Activated T-helper 1 cell treated with anti-CD3 and anti-CD28 coated beads, Interleukin-12 subunit alpha, Interleukin-12 subunit beta, Interleukin-2, Interleukin-4 antibody, amounts not matched to agents 30 ng/mL and 10 ng/mL and 1 ng/mL, durations not matched to agents 14 hours and 24 hours and 36 hours (primary cell): ENCODE measurements at places on chromosomes 7 and 10.

DNA sequence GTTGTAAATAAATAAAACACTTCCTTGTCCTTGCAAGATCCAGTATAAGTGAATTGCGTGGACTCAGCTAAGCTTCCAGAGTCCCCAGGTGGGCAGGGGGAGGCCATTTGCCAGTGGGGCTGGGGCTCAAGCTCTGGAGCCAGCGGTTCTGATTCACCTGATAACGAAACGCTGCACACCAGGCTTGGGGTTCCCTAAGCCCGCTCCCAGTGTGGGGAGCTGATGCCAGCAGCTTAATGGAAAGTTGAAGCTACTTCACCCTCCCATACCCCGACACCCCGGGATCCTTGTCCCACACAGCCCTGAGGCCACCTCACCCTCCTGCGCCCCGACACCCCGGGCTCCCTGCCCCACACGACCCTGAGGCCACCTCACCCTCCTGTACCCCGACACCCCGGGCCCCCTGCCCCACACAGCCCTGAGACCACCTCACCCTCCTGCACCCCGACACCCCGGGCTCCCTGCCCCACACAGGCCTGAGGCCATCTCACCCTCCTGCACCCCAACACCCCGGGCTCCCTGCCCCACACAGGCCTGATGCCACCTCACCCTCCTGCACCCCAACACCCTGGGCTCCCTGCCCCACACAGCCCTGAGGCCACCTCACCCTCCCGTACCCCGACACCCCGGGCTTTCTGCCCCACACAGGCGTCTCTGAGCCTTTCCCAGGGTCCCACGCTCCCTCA lies 30.8 kb downstream of the FKBP6 start:
- no peak for DNase-seq

- DNase-seq = no peak
Observed at GRCh38 chr7:1661461-1661860, 8.6 kb upstream of the ELFN1 start.

GRCh38 chr10:43058716-43059335 lies 18.0 kb upstream of the RET start:
- DNase-seq = no peak

- no peak for DNase-seq
Observed at GRCh38 chr10:116972131-116972530, 32.9 kb downstream of the SHTN1 start.

DNA sequence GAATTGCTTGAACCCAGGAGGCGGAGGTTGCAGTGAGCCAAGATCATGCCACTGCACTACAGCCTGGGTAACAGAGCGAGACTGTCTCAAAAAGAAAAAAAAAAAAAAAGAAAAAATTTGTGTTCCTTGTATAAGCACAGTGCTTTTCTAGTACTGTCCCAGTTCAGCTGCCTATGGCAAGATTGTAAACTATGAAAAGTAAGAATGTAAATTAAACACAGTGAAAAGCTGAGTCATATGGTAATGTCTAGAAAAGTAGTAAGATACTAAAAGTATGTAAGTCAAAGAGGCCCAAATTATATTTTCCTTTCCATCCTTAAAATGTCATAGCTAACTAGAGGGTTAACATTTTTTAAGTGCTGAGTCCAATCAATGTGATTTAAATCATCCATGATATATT lies 42.8 kb downstream of the RBM20 start:
- DNase-seq = no peak

DNA sequence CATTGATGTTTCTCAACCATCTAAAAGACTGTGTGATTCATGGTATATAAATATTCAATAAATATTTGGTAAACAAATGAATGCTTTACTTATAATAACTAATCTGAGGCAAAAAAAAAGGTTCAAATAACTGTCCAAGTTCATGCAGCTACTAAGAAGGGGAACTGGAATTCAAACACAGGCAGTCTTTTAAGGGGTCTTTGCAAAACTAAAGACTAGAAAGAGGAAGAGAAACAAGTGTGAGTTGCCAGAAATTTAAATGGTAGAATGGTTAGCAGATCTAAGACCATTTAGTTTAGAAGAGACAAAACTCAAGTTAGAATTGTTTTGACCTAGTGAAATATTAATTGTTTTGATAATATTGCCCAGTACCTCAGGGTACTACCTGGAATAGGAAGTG lies 642.0 kb upstream of the LRRN3 start:
- DNase-seq = no peak

- no peak for DNase-seq
Observed at GRCh38 chr10:28250782-28251181, 52.1 kb downstream of the MPP7 start.

DNA sequence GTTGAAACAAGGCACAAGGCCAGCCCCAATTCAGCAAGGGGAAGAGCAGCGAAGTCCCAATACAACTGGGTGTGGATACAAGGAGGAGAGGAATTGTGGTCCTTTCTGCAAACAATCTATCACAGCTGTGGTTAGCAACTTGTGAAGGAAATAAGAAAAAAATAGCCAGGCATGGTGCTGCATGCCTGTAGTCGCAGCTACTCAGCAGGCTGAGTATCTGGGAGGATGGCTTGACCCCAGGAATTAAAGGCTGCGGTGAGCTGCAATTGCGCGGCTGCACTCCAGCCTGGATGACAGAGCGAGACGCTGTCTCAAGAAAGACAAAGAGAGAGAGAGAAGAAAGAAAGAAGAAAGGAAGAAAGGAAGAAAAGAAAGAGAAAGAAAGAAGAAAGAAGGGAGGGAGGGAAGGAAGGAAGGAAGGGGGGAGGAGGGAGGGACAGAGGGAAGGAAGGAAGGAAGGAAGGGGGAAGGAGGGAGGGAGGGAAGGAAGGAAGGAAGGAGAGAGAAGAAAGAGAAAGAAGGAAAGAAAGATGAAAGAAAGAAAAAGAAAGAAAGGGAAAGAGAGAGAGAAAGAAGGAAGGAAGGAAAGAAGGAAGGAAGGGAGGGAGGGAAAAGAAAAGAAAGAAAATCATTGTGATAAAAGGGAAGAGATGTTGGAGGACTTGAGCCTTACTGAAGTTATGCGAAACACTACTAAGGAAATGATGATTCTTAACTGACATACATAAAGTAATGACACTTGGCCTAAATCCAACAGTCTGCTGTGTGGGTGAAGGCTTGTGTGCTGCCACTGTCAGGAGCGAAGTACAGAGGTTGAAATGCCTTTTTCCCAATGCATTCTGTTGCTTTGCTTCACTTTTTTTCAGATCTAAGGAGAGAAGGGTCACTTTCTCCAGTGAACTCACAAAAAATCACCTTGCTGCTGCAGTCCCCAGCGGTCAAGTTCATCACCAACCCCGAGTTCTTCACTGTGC lies 117.0 kb upstream of the STK17A start:
- no peak for DNase-seq
